ENCODE measurements at places on chromosomes 7 and 10. TPM values are rescaled to one million over a fixed set of nuclear protein-coding genes. Genes with fewer than 3 reads are reported as not detected.

GRCh38 chr10:117217196-117217761 lies 20.0 kb downstream of the KCNK18 start:
- peak; percentile 73 for DNase-seq
- H3K4me1 ChIP-seq: peaks cover 7% of the 10 kb centered on the region
- peak overlapping the region; percentile 81 for H3K4me3 ChIP-seq
- no peaks in the 10 kb centered on the region for H3K36me3 ChIP-seq

DNA sequence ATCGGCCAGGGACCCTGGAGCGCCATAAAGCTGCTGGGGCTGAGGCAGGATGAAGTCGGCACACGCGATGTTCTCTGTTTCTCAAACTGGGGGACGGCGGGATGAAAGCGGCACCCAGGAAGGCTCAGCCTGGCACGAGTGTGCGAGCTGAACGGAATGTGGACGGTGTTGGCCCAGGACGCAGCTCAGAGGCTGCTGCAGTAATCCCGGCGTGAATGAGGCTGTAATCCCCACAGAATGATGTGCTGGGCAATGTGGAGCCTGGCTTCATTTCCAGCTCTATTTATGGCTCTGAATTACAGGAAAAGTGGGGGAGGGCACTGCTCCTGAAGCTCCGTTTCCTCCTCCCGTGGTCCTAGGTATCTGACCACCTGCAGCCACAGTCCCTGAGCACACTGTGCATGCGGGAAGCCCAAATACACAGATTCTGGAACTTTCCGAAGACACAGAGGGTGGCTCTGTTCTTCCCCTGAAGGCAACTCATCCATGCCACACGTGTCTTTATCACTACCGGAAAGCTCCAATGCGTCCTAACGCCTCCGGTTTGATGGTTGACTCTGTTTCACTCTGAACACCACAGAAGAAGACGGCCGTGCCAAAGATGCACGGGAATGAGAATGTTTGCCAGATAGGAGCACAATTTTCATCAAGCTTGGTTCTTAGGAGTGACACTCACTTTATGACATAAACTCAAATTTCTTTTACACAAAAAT lies 37.6 kb downstream of the KLF6 start:
- no peak for DNase-seq
- H3K27me3 ChIP-seq: no peaks in the 10 kb centered on the region
- no peak overlapping the region for H3K4me3 ChIP-seq
- no peaks in the 10 kb centered on the region for H3K36me3 ChIP-seq

Gene SRGN
- not detected for total RNA-seq

- no peaks in the 10 kb centered on the region for H3K36me3 ChIP-seq
- H3K27me3 ChIP-seq: no peaks in the 10 kb centered on the region
- DNase-seq: no peak
- H3K27ac ChIP-seq: no peak overlapping the region
Observed at GRCh38 chr10:53166325-53166724, 393.7 kb upstream of the MBL2 start.

Gene ZNF804B
- total RNA-seq: not detected

Gene SKAP2
- total RNA-seq: 5.1 TPM

- peak overlapping the region; percentile 64 for H3K4me3 ChIP-seq
- peaks cover 7% of the 10 kb centered on the region for H3K27me3 ChIP-seq
- peaks cover 14% of the 10 kb centered on the region for H3K4me1 ChIP-seq
Observed at GRCh38 chr7:156616269-156617202, 24.0 kb upstream of the RNF32 start.

Gene CUBN
- total RNA-seq: 0.04 TPM

- H3K36me3 ChIP-seq: no peaks in the 10 kb centered on the region
- no peaks in the 10 kb centered on the region for H3K4me1 ChIP-seq
- no peak overlapping the region for H3K4me3 ChIP-seq
Observed at GRCh38 chr10:95964756-95965155, 57.0 kb downstream of the CC2D2B start.

DNA sequence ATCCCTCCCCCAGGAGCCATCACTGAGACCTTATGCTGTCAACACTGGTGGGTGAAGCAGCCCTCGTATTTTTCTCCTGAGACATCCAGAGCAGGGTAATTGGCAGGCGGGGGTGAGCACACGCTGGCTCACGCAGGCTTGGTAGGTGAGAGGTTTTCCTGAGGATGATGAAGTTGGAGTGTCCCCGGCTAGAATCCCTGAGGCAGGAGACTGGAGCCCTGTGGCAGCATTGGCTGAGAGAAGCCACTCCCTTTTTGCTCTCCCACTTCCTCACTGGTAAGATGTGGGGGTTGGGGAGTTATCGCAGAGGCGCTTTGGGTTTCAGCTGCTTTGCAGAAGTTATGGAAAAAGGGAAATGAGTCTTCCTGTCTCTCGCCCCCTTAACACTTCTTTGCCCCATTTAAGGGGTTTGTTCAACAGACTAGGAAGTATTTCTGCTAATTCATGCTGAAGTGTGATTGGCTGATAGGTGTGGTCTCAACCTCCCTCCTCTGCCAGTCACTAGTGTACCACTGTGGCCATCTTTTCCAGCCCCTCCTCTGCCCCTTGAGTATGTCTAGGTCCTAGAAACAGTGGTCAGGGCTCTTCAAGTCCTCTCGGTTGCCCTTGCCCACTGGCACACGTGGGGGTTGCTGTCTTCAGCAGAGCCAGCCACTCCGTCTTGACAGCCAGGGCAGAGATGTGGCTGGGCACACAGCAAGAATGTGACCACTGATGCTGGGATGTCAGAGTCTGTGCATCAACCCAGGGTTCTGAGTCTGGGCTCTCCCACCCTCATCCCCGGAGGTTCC lies 5.7 kb downstream of the ARPC1B start:
- H3K36me3 ChIP-seq: no peaks in the 10 kb centered on the region
- no peak overlapping the region for H3K27ac ChIP-seq
- H3K4me1 ChIP-seq: peaks cover 3% of the 10 kb centered on the region

Gene RAMP3
- 0.88 TPM for total RNA-seq

DNA sequence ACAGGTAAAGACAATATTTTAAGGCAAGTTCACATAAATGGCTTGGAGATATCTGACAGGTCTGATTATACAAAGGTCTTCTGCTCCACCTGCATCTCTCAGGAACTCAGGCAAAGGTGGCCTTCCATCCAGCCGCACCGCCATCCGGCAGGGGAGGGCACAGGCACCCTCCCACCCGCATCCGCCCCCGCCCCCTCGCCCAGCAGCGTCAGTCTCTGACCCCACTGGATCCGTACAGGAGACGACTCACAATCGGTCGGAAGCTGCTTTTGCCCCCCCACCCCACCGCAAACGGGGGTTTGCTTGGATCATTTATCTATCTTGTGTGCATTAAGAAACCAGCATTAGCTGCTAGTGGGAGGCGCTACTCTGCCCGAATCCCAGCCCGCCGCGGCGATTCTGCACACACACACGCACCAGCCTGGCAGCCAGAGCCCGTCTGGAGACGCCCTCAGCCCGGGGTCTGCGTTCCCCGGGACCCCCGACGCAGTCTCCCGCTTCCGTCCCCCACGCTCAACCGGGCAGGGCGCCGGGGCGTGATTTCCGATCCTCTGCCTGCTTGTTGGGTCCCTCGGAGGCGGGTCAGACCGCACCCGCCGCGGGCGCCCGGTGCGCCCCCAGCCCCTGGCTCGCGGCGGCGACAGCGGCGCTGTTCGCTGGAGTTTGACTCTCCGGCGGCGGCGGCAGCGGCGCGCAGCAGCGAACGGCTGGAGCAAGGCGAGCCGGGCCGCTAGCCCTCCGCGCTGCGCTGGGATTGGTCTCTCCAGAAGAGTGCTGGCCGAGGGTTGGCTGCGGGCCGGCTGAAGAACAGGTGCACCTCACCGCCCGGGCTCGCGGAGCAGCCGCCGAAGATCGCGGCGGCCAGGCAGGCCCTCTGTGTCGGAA lies 820 bp upstream of the NRG3 start:
- H3K27ac ChIP-seq: no peak overlapping the region
- no peaks in the 10 kb centered on the region for H3K36me3 ChIP-seq
- peaks cover 15% of the 10 kb centered on the region for H3K27me3 ChIP-seq
- H3K4me1 ChIP-seq: peaks cover 8% of the 10 kb centered on the region
- H3K4me3 ChIP-seq: peak overlapping the region; percentile 58

DNA sequence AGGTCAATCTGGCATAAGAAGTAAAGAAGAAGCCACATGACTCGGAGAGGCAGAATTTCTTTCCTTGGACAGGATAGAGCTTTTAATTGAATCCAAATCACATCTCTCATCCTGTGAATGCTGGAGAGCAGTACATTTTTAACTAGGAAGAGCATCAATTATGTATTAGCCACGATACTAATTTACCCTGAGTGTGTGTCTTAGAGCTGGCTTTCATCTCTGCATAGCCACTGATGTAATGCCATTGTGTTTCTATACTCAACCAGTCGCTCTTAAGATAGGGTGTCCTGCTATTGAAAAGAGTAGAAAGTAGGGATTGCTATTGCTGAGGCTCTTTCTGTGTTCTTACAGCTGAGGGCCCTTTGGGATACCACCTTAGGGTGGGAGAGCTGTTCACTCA lies 280.3 kb downstream of the AUTS2 start:
- no peak for DNase-seq
- no peaks in the 10 kb centered on the region for H3K27me3 ChIP-seq
- H3K27ac ChIP-seq: no peak overlapping the region
- no peaks in the 10 kb centered on the region for H3K36me3 ChIP-seq
- no peaks in the 10 kb centered on the region for H3K4me1 ChIP-seq
- H3K4me3 ChIP-seq: no peak overlapping the region

DNA sequence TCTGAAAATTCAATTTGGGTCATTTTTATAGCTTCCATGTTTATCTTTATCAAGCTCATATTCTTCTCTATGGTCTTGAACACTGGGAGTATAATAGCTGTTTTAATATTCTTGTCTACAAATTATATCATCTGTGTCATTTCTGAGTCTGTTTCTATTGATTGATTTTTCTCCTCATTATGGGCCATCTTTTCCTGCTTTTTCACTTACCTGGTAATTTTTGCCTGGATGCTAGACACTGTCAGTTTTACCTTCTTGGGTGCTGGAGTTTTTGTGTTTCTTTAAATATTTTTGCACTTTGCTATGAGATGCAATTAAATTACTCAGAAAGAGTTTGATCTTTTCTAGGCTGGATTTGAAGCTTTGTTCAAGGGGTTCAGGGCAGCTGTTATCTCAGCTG lies 26.8 kb upstream of the KDM7A start:
- no peaks in the 10 kb centered on the region for H3K27me3 ChIP-seq
- no peak overlapping the region for H3K4me3 ChIP-seq
- no peak overlapping the region for H3K27ac ChIP-seq
- peaks cover 7% of the 10 kb centered on the region for H3K4me1 ChIP-seq
- H3K36me3 ChIP-seq: no peaks in the 10 kb centered on the region

GRCh38 chr7:130903358-130903974 lies 169.5 kb upstream of the KLF14 start:
- no peak overlapping the region for H3K4me3 ChIP-seq
- no peaks in the 10 kb centered on the region for H3K36me3 ChIP-seq
- peaks cover 2% of the 10 kb centered on the region for H3K4me1 ChIP-seq
- H3K27ac ChIP-seq: no peak overlapping the region
- no peak for DNase-seq

GRCh38 chr10:131313377-131313776 lies 1.9 kb upstream of the TCERG1L start:
- no peaks in the 10 kb centered on the region for H3K36me3 ChIP-seq
- no peak overlapping the region for H3K4me3 ChIP-seq
- H3K4me1 ChIP-seq: peaks cover 3% of the 10 kb centered on the region
- no peak overlapping the region for H3K27ac ChIP-seq
- DNase-seq: no peak

DNA sequence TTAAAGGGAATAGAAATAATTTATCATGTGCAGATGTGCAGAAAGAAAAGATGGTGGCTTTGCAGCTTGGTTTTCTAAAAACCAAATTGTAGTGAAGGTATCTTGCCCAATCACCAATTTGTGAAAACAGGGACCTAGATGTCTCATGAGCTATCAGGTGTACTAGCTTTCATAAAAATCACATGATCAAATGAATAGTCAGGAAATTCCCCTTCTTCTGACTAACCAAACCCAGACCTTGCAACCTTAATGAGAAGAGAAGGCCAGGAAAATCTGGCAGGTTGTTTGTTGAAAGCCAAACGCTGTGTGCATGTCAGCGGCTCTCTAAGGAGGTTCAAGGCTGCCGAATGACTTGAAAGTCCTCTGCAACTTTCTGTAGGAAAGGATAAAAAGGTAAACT lies 304.4 kb upstream of the NRP1 start:
- H3K27ac ChIP-seq: no peak overlapping the region
- no peaks in the 10 kb centered on the region for H3K4me1 ChIP-seq

DNA sequence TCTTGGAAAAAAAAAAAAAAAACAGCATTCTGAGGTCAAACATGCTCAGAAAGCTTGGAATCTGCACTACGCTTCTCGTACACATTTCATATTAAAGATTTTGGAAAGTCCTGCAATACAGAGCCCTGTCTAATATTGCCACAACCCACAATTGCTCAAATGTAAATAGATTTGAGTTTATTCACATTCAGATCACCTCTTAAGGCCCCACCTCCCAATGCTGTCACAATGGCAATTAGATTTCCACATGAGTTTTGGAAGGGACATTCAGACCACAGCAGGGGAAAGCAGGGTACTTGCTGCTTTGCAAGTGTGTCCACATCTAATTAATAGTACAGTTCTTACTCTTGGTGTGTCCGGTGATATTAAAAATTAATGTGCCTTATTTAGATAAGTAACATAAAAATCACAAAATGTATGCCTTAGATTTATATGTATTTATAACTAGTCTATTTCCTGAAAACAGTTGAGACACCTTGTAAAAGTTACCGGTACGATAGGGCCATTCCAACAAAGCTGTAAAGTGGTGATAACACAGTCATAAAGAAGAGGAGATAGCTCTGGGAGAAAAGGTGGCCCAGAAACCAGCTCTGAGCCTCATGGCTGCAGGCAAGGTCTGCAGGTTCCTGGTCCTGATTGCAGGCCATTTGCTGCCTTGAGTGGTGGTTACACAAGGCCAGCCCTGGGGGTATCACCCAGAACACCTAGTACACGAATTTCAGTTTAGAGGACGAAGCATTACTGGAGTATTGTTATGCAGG lies 27.9 kb downstream of the EGFR start:
- no peak overlapping the region for H3K27ac ChIP-seq
- H3K4me1 ChIP-seq: no peaks in the 10 kb centered on the region
- H3K4me3 ChIP-seq: no peak overlapping the region
- no peaks in the 10 kb centered on the region for H3K27me3 ChIP-seq
- DNase-seq: no peak

DNA sequence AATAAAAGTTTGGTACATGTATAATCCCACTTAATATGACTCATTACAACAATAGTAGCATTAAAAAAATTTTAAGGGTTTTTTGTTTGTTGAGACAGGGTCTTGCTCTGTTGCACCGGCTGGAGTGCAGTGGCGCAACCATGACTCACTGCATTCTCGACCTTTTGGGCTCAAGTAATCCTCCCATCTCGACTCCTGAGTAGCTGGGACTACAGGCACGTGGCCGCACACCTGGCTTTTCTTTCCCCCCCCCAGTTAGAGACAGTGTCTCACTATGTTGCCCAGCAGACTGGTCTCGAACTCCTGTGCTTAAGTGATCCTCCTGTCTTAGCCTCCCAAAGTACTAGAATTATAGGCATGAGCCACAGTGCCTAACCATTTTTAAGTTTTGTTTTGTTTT lies 40.7 kb downstream of the KMT2C start:
- H3K4me3 ChIP-seq: no peak overlapping the region
- no peaks in the 10 kb centered on the region for H3K27me3 ChIP-seq
- H3K36me3 ChIP-seq: no peaks in the 10 kb centered on the region
- H3K27ac ChIP-seq: no peak overlapping the region

- H3K4me3 ChIP-seq: no peak overlapping the region
- no peaks in the 10 kb centered on the region for H3K4me1 ChIP-seq
- no peaks in the 10 kb centered on the region for H3K27me3 ChIP-seq
- DNase-seq: no peak
- no peak overlapping the region for H3K27ac ChIP-seq
- H3K36me3 ChIP-seq: no peaks in the 10 kb centered on the region
Observed at GRCh38 chr7:40546616-40547501, 412.1 kb downstream of the SUGCT start.

Data from H1 (cell line).